ENCODE measurements at places on chromosomes 12 and 14.

- no peak for DNase-seq
These were observed 5.3 kb upstream of the HECTD1 start for GRCh38 chr14:31212893-31213292.

GRCh38 chr14:92653162-92653651 lies 95.2 kb downstream of the LGMN start:
- DNase-seq = no peak

GRCh38 chr12:25236190-25236589 lies 14.5 kb downstream of the KRAS start:
- DNase-seq = no peak

- peak; percentile 88 for DNase-seq
These were observed 1.8 kb downstream of the GLI1 start for GRCh38 chr12:57461276-57461916.

GRCh38 chr14:100673085-100673806 lies 53.4 kb upstream of the DLK1 start:
- DNase-seq = no peak

All from kidney (tissue), 22 donors.